AG09309 (cell line): ENCODE measurements at places on chromosomes 4 and X.

DNA sequence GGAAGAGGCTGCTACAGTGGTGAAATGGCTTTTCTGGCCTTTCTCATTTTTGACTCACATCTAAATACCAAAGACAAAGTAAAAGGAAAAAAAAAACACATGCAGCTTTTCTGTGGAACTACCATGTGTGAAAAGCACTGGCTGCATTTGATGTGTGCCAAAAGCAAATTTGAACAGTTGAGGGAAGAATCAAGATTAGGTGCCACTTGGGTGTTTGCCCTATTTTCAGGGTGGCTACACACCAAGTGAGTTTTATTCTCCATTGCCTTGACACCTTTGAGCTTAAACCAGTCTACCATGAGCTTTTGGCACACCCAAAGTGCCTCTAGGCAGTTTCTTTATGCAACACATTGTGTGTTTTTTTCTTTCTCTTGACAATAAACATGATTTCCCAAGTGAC lies 423.9 kb downstream of the FAM133A start:
- DNase-seq, result no peak

GRCh38 chr4:173056271-173056670 lies 112.3 kb upstream of the GALNT7 start:
- no peak for DNase-seq

DNA sequence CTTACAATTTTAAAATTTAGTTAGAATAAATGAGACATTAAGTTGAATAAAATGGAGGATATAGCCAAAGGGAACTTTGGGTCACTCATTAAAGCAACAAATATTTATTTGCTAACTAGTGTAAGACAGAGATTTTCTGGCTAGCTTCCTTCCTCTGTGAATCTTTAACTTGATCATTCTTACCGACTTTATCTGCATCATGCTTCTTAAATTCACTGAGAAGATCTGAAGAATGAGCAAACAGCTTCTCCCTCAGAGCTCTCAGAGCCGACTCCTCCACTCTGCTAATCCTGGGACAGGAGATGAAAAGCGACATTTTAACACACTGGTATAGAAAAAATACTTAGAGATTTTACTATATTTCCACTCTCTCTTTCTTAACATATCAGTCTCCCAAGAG lies 35.1 kb downstream of the PPEF2 start:
- no peak for DNase-seq

DNA sequence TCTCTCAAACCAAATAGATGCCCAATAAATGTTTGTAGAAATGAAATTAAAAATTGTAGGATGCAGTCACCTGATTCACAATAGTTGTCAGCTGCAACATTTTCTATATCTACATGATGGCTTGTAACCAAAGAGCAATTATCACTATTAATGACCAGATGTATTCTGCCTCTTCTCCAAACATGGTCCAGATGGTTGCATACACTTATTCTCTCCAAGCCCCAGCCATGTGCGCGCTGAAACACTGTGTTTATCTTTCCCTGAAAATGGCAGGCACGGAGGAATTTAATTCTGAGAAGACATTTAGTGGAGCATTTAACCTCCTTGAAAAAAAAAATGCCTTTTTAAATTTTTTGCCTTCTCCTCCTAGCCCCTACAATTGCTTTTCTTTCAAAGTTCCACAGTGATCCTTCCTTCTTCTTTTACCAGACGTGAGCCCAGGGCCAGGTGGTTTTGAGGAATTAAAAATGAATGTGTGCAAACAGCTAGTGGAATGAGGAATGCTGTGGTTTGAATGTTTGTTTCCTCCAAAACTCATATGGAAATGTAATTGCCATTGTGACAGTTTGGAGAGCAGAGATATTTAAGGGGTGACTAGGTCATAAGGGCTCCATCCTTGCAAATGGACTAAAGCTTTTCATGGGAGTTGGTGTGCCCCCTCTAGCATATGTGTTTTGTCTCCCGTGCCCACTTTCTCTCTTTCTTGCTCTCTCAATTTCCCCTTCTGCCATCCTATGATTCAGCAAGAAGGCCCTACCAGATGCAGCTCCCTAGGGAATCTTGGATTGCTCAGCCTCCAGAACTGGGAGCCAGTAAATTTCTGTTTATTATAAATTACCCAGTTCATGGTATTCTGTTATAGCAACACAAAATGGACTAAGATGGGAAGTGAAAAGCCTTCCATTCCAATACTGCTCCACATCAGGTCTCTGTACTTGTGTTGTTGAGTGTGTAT lies 136.0 kb downstream of the GABRB1 start:
- no peak for DNase-seq

DNA sequence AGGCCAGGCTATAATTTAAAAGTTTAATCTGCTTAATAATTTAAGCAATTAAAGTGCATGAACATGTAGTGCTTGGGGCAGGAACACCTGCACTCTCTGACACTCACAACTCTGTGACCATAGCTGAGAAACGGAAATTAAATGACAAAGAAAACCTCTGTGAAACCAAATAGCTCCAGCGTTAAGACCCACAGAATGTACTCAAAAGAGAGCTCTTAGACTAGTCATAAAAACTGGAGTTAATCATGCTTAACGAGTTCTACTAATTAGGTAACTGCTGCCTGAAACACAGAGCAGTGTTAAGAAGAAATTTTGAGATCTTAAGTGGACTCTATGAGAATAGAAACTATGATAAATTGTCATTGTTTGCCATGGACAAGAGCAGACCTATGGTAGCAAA lies 174.4 kb upstream of the SPIN4 start:
- no peak for DNase-seq

- no peak for DNase-seq
Measured at GRCh38 chr4:2808001-2808400, 15.1 kb downstream of the SH3BP2 start.

GRCh38 chrX:48999030-48999429 lies 3.0 kb downstream of the GRIPAP1 start:
- no peak for DNase-seq

- DNase-seq, result no peak
Measured at GRCh38 chr4:159171287-159171686, 68.4 kb downstream of the RAPGEF2 start.

DNA sequence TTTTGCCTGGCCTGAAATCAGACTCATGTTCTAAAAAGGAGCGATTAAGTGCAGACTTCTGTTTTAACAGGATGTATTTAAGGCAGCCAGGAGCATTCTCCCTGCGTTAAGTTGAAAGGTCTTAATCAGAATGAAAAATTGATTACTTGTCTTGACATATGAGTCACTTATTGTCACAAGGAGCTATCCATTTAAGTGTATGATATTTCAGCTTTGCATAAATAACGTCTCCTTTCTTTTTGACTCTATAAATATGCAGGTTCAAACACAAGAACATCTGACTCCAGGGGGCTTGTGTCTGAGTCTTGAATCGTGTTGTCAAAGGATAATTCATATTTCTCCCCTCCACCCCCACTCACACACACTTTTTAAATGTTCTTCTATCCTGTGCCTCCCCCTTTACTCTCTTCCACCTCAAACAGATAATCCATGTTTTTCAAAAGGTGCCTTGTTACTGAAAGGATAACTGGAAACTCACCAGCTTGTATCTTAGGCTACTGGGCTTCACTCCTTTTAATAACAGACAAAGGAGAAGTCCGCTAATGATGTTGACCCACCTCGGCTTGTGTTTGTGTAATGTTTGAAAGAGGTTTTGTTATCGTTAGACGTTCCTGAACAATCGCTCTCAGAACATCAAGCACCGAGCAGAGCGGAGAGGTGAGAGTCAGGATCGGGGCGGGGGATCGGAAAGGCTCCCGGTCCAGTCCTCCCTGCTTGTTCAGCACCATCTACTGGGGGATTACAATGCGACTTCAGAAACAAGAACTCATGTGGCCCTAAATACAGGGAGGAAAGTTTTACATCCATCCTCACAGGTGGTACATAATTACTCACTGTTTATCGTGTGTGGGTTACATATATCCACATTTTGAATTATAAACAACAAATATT lies 107.5 kb upstream of the RPL34 start:
- DNase-seq, result peak; percentile 16

- DNase-seq, result no peak
Measured at GRCh38 chr4:52019936-52020657, at the start of gene LRRC66. TSS of gene LRRC66 (minus strand) at chr4:52020363. CDS start at chr4:52017613, 2,750 bp downstream.

- no peak for DNase-seq
Measured at GRCh38 chr4:174396599-174397110, 112.9 kb downstream of the CEP44 start.
